ENCODE measurements at places on chromosomes 7 and 10.

DNA sequence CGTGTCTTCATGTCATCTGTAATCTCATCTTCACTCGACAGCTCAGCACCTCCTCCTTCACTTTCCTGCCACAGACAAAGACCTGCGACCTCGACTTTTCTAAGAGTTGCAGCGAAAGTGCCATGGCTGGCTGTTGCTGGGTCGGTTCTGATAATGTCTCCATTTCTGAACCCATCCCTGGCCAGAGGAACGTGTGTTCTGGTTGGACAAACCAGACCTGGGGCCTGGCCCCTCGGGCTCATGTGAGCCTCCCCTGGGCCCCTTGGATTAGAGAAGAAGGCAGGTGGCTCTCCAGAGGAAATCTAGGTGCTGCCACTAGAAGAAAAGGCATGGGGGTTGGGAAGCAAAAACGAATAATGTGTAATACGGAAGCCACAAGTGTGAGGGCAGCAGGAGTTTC lies 273.7 kb downstream of the GLRX3 start:
- DNase-seq: no peak

DNA sequence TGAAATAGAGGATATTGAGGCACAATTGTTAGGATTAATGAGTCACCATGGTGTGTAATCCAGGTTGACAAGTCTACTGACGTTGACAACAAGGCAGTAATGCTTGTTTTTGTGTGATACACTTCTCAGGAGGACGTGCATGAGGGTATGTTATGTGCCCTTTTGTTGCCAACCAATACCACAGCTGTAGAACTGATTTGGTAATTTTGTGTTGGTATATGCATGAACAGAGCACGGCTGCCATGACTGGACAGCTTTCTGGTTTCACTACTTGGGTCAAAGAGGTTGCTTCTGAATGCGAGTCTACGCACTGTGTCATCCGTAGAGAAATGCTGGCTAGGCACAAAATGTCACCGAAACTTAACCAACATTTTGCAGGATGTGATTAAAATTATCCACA lies 32.9 kb downstream of the PHTF2 start:
- DNase-seq: no peak

DNA sequence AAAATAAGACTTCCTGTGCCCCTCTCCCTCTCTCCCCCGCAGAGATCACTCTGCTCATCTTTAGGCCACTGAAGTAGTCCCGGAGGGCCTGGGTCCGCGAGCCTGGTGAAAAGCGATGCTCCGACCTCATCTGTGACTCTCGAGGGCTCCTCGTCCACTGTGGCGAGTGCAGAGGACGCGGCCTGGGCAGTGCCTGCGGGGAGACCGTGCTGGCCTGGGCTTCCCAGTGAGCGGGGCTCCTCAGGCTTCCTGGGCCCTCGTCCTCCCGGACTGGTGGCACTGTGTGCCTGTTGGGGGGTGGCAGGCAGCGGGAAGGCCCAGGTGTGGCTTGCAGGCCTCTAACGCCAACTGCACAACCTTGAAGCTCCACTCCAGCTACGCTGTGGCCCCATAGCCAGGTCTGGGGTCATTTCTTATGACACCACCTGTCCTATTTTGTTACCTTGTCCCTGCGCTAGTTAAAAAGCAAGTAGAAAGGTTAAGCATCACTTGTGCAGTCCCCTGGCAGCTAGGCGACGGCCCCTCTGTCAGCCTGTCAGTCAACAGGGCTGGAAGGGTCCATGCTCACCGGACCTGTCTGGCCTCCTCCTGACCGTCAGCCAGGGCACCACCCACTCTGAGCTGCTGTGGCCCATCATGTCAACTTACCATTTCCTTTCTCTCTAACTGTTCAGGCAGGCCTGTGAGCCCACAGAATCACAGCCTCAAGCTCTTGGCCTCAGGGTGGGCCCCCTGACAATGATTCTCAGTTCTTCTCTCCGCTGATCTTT lies 20.5 kb downstream of the MNX1 start:
- no peak for DNase-seq

DNA sequence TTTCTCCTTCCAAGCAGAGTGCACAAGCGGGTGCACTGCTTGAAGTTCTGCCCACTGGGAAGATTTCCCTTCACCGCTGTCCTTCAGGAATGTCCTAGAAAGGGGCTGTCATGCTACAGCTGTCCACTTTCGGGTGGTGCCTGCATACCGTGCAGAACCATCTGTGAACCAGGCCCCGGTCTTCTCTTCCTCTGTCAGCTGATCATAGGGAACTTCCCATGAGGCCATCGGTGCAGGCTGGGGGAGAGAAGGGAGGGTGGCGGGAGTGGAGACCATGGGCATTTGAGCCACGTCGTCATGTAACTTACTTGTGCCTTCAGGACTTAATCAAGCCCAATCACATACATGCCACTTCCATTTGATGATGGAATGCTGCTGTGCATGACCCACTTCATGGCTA lies 111.6 kb downstream of the NKX6-2 start:
- DNase-seq: no peak

GRCh38 chr10:91700788-91701444 lies 68.0 kb upstream of the PPP1R3C start:
- no peak for DNase-seq

DNA sequence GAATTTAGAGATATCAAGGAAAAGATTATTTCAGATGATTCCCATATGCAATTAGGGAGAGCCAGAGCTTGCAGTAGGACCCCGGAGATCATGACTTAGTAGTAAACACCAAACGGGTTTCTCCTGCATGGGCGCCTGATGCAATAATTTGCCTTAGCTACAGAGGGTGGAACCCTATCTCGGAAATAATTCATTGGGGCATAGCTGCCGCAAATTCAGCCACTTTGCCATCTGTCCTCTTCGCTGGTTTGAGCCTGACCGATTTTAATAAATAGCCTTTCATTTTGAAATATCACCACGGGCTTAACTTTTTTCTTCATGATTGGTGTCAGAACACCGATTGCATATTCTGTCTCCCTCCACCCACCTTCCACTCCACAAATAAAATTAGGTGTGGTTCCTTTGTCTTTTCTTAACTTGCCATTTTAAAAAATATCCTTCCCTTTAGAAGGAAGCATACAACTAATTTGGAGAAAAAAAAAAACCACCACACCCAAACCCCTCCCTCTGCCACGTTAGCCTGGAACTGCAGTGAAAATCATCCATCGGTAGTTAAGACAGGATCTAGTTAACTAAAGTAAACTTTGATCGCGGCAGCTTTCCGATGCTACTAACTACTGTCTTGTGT lies 1.4 kb downstream of the GARS1 start:
- DNase-seq: no peak

- DNase-seq: no peak
These were observed 67.9 kb downstream of the ADCY1 start for GRCh38 chr7:45642044-45642443.

Measured in NCI-H524 (cell line).